Activated CD4-positive, alpha-beta T cell treated with anti-CD3 and anti-CD28 coated beads, Interleukin-2, amount 10 ng/mL, durations not matched to agents 7 days and 5 days (primary cell): ENCODE measurements at places on chromosomes 11 and 22.

DNA sequence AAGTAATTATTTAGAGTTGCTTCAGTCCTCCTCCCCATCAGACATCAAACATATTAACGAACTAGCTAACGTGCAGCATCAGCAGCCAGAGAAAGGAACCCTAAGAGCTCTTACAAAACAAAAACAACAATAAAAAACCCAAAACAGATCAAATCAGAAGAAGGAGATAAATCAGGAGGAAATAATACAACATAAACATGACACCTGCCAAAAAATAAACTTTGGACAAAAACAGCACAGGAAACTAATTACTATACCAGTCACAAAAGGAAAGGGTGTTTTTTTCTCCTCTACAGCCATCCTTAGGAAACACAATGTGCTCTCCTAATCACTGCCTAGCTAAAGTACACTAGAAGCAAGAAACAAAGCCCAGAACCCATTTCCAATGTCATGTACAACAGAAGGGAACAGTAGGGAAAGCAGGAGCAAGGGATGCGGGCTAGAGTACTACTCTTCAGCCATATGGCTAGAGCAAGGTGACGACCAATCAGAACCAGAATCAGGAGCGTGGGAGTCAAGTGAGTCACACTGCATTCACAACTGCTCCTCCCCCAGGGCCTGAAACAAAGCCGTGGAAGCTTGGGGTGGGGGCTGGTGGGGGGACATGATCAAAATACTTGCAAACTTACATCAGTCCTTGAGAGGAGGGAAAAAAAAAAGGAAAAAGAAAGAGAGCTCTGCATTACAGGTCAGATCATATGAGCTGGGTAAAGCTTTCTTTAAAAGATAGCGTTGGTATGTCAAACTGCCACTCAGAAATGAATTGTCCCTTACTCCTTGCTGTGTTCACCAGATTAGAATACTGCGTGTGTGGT is 60.4 kb downstream of the LARGE2 start:
- no peak for DNase-seq

- DNase-seq, result no peak
These were observed 67.2 kb downstream of the ADM start for GRCh38 chr11:10371926-10372641.

- no peak for DNase-seq
These were observed 102.7 kb downstream of the COMMD9 start for GRCh38 chr11:36186340-36187175.

DNA sequence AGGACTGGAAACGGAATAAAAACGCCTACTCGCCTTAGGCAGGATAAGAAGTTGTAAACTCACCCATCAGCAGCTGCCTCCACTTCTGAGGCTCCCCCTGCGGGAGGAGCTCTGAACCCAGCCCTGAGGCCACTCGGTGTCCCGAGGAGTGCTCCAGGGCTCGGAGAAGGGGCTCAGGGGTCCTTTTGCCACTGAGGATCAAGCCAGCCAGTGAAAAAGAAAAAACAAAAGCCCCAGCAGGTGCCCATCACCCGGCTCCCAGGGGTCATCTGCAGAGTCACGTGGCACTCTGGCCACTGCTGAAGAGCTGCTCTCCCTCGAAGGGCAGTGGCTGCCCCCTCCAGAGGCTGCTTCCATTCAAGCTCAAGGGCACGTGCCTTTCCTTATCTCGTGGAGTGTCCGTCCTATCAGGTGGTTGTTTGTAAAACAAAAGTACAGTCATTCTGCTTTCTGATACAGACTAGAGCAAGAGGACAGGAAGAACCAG is 29.0 kb downstream of the NUP50 start:
- no peak for DNase-seq

- DNase-seq, result no peak
These were observed 557.2 kb downstream of the MN1 start for GRCh38 chr22:27244328-27244727.

DNA sequence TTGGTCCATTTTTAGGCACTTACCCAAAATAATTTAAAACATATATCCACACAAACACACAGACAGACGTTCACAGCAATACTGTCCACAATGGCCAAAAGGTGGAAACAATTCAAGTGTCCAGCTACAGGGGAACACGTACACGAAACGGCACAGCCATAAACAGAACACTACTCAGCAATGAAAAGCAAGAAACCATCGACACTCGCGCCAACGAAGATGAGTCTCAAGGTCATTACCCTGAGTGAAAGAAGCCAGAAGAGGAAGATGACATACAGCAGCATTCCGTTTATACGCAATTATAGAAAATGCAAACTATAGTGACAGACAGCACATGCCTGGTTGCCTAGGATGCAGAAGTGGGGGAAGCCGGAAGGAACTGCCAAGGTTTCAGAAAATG is 13.4 kb upstream of the COMT start:
- no peak for DNase-seq

DNA sequence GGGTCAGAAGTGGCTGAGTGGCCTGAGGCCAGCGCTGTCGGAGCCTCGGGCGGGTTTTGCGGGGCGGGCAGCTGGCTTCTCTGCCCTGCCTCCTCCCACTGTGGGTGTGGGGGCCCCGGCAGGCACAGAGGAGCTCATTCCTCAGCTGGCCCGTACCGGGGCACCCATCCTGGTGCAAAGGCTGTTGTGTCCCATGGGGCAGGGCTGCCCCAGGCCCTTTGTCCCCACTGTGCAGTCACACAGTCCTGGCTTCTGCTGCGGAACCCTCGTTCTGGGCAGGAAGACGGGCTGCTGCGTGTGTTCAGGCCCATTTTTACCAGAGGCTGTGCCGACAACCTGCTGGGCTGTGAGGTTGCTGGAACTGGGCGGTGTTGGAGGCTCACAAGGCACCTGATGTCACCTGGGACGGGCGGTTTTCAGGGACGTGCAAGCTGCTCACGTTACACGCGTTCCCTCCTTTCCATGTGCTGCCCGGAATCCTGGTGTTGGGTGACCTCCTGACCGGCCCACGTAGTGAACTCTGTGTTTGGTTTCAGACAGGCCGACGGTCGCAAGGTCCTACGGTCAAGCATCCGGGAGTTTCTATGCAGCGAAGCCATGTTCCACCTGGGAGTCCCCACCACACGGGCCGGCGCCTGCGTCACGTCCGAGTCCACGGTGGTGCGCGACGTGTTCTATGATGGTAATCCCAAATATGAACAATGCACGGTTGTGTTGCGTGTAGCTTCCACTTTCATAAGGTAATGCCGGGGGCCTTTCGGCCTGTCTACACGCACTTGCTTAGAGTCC is 5.2 kb downstream of the SELENOO start:
- no peak for DNase-seq

DNA sequence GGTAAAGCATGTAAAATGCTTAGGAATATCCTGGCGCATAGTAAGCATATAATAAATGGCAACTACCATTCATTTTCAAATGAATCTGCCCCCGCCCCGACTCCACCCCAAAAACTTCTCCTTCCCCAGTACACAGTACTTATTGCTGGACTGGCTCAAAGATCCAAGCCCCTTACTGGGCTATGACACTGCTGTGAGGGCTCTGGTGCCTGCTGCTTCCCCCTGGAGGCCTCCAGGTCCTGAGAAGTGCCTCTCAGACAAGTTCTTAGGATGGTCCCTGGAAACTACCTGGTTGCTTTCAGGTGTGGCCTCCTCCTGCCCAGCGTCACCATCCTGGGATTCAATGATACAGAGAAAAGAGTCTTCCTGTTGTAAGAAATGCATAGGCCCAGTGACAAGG is 190.6 kb upstream of the NTM start:
- DNase-seq, result no peak

GRCh38 chr11:63666874-63667273 is 4.3 kb downstream of the ATL3 start:
- no peak for DNase-seq

GRCh38 chr11:75113030-75113429 is 16.4 kb upstream of the OR2AT4 start:
- no peak for DNase-seq

- no peak for DNase-seq
These were observed 607 bp downstream of the CCDC82 start for GRCh38 chr11:96388891-96389719.

DNA sequence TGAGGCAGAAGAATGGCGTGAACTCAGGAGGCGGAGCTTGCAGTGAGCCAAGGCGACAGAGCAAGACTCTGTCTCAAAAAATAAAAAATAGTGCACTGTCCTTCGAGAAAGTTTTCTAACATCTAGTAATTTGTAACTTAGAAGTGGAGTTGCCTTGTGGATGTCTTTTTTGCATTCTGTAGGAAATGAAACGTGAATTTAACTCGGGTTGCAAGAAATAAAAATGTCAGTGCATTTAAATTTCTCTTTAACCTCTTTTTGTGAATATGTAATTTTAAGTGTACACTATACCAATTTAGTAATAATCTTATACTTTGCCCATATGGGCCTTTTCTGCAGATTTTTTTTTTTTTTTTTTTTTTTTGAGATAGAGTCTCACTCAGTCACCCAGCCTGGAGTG is 26.2 kb upstream of the CRKL start:
- no peak for DNase-seq

DNA sequence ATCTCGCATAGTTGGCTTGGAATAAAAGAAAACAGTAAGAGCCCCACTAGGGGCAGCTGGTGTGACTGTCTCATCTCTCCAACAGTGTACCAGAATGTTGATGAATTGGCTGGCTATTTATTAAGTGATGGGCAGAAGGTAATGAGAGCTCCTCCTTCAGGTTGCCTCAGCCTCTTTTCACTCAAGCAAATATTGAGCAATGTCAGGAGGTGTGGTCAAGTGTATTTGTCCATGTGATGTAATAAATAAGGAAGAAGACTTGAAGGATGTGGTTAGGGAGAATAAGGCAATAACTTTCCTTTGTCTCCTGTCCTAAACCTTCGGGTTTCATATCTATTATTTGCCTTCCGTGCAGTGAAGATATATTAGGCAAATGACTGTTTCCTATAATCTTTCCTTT is at the start of gene TCN1:
TSS of gene TCN1 (minus strand) at position 91 of the 400 bp plus-strand sequence. CDS start at position 74, 17 bp downstream.
- no peak for DNase-seq

DNA sequence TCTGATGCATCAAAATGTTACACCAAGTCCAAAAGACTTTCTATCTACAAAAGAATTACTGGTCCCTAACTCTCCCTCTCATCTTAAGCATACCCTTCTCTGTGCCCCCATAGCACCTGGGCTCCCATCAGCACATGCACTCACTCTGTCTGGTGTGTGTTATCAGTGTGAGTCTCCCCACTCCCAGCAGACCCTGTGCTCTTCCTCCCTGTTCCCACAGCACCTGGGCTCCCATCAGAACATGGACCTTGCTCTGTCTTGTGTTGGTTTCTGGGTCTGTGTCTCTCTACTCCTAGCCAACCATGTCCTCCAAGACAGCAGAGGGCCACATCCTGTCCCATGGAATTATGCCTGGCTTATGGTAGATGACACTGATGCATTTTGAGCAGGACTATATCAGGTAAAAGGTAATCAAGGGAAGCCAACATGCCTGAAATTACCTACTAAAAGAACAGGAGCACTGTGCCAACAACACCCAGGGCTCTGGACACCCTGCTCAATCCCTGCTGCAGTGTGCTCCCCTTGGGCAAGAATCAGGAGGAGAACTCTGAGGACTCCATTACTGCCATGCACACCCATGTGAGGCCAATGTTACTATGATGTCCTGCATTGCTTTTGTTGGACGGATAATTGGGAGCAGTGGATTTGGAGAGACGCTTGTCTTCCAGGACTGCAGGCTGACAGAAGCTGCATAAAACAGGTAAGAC is 34.3 kb downstream of the GAB4 start:
- no peak for DNase-seq

- DNase-seq, result no peak
These were observed 30.9 kb upstream of the LRRC32 start for GRCh38 chr11:76701294-76702040.

DNA sequence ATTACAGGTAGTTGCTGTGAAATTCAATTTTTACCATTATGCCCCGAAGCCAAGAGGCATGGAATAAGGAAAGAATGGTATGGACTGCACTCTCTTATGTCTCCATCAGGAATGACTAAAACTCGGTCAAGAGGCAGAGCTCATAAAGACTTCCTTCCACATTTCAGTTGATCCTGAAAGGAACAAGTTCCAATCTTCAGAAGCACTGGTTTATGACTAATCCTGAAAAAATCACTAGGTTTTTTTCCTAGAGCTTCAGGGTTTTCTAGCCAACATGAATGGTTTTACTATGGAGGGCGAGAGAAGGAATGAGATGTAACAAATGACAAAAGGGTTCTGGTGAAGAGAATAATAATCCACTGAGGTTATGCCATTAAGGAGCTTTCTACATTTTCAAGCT is 832.2 kb downstream of the NTM start:
- DNase-seq, result no peak

- DNase-seq, result no peak
These were observed 177.5 kb upstream of the TMEM45B start for GRCh38 chr11:129637983-129638776.

GRCh38 chr11:88384669-88385005 is 47.1 kb upstream of the CTSC start:
- DNase-seq, result no peak

DNA sequence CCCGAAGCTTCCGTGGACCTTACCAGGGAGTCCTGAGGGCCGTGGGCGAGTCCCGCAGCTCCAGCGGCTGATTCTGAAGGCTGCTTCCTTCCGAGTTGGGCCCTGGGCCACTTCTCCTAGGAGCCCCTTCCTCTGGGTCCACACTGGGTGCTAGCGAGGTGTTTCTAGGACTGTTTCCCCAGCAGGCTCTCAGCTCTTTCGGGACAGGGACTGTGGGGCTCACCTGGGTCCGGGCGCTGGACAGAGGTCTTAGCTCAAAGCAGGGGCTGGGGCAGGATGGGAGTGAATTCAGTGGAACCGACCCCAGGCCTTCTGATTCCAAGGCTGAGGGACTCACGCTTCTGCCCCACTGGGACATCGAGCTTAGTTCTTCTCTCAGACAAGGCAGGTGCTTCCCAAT is 29.3 kb upstream of the CSNK1E start:
- no peak for DNase-seq

DNA sequence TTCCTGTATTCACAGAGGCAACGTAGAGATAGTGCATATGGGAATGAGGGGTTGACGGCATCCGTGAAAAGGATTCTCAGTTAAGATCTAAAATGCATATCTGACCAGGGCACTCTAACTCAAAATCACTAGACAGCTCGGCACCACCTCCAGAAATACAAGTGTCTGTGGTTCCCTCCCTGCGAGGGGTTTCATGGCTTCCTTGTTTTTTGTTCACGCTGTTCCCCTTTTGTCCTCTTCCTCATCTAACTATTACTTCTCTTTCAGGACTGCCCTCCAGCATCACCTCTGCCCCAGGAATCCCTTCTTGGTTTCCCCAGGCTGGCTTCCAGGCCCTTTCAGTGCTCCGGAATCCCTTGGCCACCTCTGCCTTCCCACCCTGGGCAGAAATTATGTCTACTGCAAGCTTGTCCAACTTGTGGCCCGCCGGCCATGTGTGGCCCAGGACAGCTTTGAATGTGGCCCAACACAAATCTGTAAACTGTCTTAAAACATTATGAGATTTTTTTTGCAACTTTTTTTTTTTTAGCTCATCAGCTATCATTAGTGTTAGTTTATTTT is 159.9 kb downstream of the FBXO7 start:
- DNase-seq, result no peak
